ENCODE measurements at places on chromosomes 6 and 20. TPM values are rescaled to one million over a fixed set of nuclear protein-coding genes. Genes with fewer than 3 reads are reported as not detected.

GRCh38 chr20:45218124-45218523 lies 3.0 kb upstream of the SEMG2 start:
- peak; percentile 8 for DNase-seq

DNA sequence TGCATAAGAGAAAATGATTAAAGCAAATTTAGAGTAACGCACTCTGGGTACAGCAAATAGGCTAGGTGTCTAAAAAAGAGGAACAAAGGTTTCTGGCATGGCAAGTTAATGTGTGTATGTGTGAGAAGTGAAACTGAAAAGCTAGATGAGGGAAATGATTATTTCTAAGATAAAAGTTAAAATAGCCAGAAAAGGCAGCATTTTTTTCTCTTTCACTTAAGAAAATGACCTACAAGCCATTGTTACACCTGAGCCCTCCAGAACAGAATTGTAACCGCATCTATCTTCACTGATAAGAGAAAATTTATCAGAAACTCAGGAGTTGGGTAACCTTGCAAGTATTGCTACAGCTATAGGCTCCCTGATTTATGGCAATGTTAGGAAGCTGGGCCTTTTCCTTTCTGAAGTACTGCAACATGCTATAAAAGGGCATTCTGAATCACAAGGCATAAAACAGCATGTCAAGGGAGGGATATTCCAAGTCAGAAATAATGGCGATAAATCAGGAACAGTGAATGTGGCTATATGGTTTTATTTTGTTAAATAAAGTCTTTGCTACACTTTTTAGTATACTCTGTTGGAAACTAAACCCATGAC lies 395.3 kb downstream of the TBC1D32 start:
- no peak for DNase-seq

Gene TGM3
- total RNA-seq: not detected

Gene ADGB
- not detected for total RNA-seq

Gene DEFB126
- not detected for total RNA-seq

GRCh38 chr20:17951323-17951722 lies 17.3 kb downstream of the SNX5 start:
- DNase-seq: no peak

Gene MUC21
- total RNA-seq: not detected
